ENCODE measurements at places on chromosomes 3 and 15.

GRCh38 chr3:152606146-152606545 lies 228.8 kb upstream of the P2RY1 start:
- DNase-seq: no peak

DNA sequence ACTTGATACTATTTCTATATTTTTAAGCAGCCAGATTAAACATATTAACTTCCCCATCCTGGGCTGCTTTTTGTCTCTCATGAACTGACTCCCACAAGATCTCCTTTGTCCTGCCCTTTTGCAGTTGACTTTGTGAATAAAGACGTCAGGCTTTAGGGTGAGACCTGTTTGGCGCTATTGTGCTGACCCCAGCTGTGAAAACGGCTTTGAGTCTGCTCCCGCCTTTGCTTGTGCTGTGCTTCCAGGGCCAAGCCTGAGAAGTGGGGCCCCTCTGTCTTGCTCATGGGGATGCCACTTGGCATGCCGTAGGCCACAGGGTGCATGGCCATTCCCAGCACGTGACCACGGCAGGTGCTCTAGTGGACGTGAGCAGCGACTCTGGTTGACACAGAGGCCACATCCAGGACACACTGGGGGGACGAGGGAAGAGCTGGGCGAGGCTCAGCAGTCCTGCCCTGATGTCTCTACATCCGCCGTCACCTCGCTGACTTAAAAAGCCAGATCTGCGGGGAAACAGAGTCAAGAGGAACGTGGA lies 268.9 kb upstream of the LYSMD4 start:
- no peak for DNase-seq

GRCh38 chr3:133709139-133709750 lies 36.9 kb upstream of the TF start:
- no peak for DNase-seq

- DNase-seq: no peak
These were observed 153.8 kb downstream of the SEMA6D start for GRCh38 chr15:47870956-47871625.
